ENCODE measurements at places on chromosomes 1 and 21.
A peak's percentile ranks its signal among the peaks of the same experiment; 100 is the strongest.

GRCh38 chr1:211355873-211356272 lies 29.2 kb downstream of the TRAF5 start:
- H3K36me3 ChIP-seq, result peaks cover 23% of the 10 kb centered on the region
- no peaks in the 10 kb centered on the region for H3K27me3 ChIP-seq
- no peak for DNase-seq
- peak overlapping the region; percentile 73 for H3K27ac ChIP-seq
- H3K4me1 ChIP-seq, result peaks cover 53% of the 10 kb centered on the region

- no peak overlapping the region for H3K27ac ChIP-seq
- no peaks in the 10 kb centered on the region for H3K4me1 ChIP-seq
- no peak for DNase-seq
- H3K36me3 ChIP-seq, result no peaks in the 10 kb centered on the region
Measured at GRCh38 chr1:14679027-14679688, 80.7 kb downstream of the KAZN start.

DNA sequence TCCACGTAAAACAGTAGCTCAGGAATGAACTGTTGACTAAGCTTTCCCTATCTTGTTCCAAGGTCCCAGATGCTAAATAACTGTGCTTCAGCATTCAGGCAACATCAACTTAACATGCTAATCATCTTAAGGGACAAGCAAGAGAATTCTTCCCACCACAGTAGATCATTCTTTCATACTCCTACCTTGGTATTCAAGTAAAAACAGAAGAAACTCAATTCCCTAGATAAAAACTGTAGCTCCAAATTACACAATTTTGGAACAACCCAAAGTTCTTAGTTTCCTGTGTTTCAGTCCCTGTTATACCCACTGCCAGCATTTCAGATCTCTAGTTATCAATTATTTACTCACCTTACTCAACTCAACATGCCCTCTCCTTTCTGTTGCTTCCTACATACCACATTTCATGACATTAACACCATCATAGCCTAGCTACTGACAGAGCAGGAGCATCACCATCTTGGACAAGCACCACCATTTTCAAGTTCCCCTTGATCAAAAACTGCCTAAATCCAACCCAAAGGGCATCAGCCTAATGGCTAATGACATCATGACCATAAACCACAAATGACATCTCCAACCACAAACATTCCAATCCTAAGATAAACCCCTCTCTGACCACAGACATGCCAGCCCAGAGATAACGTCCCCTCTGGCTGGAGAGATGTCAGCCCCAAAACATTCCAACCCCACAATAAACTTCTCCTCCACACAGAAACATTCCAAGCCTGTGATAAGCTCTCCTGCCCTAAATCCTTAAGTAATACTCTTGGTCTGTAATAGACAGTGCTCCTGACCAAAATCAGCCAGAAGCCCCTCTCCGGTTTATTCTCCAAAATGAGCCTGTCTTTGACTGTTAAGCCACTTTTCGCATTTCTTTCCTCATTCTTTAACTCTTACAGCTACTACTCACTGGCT lies 191.2 kb downstream of the RERE start:
- no peak for DNase-seq
- peaks cover 17% of the 10 kb centered on the region for H3K36me3 ChIP-seq
- no peaks in the 10 kb centered on the region for H3K27me3 ChIP-seq
- H3K4me3 ChIP-seq, result no peak overlapping the region
- peak overlapping the region; percentile 19 for H3K27ac ChIP-seq

DNA sequence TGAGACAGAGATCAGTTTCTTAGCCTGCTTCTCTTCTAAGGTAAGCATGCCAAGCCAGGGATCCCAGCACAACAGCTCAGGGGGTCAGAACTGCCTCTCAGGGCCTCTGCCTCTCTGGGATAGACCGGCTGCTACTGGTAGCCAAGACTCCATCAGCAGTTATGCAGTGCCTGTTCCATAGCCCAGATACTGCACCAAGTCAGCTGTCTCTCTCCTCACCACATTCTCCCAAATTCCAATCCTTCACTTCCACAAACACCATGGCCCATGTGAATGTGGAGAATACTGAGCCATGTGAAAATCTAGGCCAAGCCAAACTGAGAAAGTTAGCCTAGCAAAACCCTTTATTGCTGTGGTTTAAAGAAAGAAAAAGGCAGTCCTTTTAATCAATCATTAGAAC lies 37.5 kb downstream of the CDC42BPA start:
- no peak overlapping the region for H3K27ac ChIP-seq
- no peaks in the 10 kb centered on the region for H3K27me3 ChIP-seq
- DNase-seq, result no peak
- H3K4me1 ChIP-seq, result no peaks in the 10 kb centered on the region
- H3K36me3 ChIP-seq, result no peaks in the 10 kb centered on the region
- H3K4me3 ChIP-seq, result no peak overlapping the region

DNA sequence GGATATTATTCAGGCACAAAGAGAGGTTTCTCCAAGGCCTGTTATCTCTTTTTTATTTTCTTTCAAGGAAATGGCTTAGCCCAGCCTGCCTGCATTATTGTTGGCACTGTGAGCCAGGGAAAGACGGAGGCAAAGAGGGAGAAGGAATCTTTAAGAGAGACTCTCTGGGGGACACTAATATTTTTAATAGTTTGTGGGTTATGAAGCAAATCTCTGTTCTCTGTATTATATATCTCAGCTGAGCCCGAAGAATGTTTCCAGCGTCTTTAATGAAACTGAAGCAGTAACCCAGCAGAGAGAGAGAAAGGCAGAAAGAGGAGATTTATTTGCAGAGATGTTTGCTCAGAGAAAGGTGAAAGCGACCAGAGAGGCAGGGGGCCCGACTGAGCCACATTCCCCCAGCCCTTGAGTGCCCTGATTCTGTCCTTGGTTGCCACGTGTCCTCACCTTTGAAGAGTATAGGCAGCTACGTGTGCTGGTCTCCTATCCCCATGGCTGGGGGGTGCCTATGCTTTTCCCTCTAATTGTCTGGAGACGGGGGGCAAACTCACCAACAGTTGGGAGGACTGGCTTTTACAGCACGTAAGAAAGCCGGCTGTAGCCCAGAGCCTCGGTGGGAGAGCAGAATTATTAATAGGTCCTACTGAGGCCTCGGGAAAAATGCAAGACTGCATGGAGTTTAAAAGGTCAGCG lies 166.4 kb downstream of the TRABD2B start:
- no peaks in the 10 kb centered on the region for H3K4me1 ChIP-seq
- H3K27ac ChIP-seq, result no peak overlapping the region
- no peak overlapping the region for H3K4me3 ChIP-seq
- DNase-seq, result no peak
- no peaks in the 10 kb centered on the region for H3K36me3 ChIP-seq

DNA sequence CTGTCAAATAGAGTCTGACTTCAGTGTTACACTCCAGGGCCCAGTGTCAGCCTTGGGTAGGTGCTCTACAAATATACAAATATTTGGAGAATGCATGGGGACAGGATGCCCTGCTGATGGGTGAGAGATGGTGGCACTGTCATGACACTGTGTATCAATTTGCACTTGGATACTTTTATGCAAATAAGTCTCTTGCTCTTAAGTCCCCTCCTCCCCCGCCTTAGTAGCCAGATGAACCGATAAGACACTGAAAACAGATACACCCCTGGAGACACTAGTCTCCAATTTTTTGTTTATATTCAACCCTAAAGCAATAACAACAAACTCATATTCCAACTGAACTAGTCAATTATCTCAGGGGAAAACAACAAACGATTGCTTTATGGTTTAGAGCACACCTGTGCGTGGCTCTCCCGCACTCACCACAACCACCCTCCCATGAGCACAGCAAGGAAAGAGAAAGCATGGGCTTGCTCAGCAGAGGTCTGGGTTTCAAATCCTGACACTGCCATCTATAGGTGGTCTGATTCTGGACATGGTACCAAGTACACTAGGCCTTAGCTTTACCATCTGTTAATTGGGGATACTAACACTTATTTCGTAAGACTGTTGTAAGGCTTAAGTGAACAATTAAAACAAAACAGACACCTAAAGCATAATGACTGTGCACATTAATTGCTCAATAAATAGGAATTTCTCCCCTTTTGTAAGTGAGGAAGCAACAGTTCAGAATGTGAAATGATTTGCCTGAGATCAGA lies 50.3 kb downstream of the HIVEP3 start:
- H3K4me3 ChIP-seq, result no peak overlapping the region
- H3K4me1 ChIP-seq, result peaks cover 9% of the 10 kb centered on the region
- H3K27me3 ChIP-seq, result no peaks in the 10 kb centered on the region
- DNase-seq, result no peak
- H3K36me3 ChIP-seq, result no peaks in the 10 kb centered on the region

DNA sequence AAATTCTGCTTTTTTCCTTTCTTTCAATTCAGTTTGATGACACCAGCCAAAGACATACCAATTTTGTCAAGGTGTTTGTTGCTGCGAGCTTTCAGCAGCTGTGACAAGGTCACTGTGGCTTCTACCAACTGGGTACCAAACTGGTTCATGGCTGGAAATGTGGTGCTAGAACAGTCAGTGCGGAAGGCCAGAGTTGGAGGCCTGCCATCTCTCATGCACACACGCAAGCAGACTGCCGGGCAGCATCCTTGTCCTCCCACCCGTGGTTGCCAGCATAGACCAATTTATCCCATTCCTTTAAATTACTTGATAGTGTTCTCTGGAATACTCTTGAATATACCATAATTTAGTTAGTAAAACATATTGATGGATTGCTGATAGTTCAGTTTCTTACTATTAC lies 79.9 kb upstream of the GPR52 start:
- H3K36me3 ChIP-seq, result peaks cover 14% of the 10 kb centered on the region
- H3K27me3 ChIP-seq, result no peaks in the 10 kb centered on the region
- no peak overlapping the region for H3K4me3 ChIP-seq
- H3K27ac ChIP-seq, result no peak overlapping the region
- no peak for DNase-seq

DNA sequence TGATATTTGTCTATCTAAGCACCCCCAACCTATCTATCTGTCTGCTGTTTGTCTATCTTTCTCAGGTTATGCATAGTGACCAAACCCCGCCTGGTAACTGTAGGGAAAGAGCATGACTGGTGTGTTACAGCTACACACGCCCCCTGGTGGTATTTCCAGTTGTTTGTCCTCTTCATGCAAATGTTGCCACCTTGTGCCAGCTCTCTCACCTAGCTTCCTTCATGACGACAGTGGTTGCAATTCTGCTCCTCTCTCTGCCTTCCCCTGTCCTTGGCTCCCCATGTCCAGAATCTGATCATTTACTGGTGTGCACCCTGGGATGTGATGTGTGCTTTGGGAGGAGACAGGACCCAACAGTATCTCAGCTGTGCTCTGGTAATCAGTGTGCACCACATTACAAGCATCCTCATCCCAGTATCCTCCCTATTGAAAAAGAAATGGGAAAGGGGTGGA lies 8.1 kb upstream of the INKA2 start:
- no peak overlapping the region for H3K27ac ChIP-seq
- H3K36me3 ChIP-seq, result no peaks in the 10 kb centered on the region
- H3K4me3 ChIP-seq, result no peak overlapping the region
- no peaks in the 10 kb centered on the region for H3K27me3 ChIP-seq
- H3K4me1 ChIP-seq, result no peaks in the 10 kb centered on the region

GRCh38 chr21:36834192-36834591 lies 132.3 kb downstream of the HLCS start:
- H3K4me1 ChIP-seq, result peaks cover 17% of the 10 kb centered on the region
- DNase-seq, result no peak
- peaks cover 10% of the 10 kb centered on the region for H3K36me3 ChIP-seq
- no peaks in the 10 kb centered on the region for H3K27me3 ChIP-seq

GRCh38 chr1:64530969-64531692 lies 61.2 kb downstream of the CACHD1 start:
- H3K27ac ChIP-seq, result no peak overlapping the region
- H3K27me3 ChIP-seq, result no peaks in the 10 kb centered on the region
- H3K4me3 ChIP-seq, result no peak overlapping the region
- H3K4me1 ChIP-seq, result peaks cover 31% of the 10 kb centered on the region
- DNase-seq, result no peak
- H3K36me3 ChIP-seq, result no peaks in the 10 kb centered on the region

DNA sequence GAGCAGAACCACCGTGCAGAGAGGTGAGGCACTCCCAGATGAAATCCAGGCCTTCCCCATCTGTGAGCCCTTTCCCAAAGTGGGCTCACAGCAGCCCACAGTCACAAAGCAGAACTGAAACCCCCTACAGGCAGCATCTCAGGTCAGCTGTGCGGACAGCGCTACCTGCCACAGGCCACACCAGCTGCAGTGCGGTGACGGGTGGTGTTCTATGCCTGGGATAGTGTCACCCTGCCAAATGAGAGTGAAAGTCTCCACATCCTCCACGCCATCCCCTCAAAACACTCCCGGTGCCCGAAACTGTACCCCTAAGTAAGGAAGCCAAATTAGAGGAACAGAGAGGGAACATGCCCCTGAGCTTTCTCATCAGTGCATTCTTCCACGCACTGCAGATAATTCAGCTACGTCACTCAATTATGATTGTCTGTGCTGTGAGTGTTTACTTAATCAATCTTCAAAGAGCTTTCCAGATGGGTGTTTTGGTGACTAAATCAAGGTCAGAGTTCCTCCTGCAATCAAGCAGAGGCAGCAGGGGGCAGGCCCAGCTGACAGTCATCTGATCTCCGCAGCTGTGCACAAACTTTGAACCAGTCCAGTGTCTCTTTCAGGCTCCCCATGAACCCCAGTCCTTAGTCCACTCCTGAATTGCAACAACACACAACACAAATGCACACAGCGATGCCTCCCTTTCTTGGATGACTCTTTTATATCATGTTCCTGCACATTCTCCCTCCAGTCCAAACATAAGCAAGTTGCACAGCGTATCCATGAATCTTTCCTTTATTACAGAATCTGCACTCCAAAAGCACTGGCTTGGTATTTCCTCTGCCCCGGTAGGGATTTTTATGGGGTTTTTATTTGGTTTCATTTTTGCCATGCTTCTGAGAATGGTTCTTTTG lies 150.0 kb downstream of the TOMM20 start:
- DNase-seq, result no peak
- H3K4me1 ChIP-seq, result peaks cover 30% of the 10 kb centered on the region
- peak overlapping the region; percentile 77 for H3K4me3 ChIP-seq
- peak overlapping the region; percentile 72 for H3K27ac ChIP-seq
- H3K36me3 ChIP-seq, result no peaks in the 10 kb centered on the region

- H3K4me3 ChIP-seq, result no peak overlapping the region
Measured at GRCh38 chr1:55747408-55747841, 532.3 kb upstream of the USP24 start.

GRCh38 chr1:246726255-246726679 lies 2.1 kb downstream of the SCCPDH start:
- H3K4me1 ChIP-seq, result peaks cover 9% of the 10 kb centered on the region
- no peak overlapping the region for H3K27ac ChIP-seq
- H3K4me3 ChIP-seq, result peak overlapping the region; percentile 49
- DNase-seq, result no peak
- no peaks in the 10 kb centered on the region for H3K27me3 ChIP-seq
- H3K36me3 ChIP-seq, result peaks cover 41% of the 10 kb centered on the region

- DNase-seq, result no peak
- H3K4me3 ChIP-seq, result no peak overlapping the region
- no peak overlapping the region for H3K27ac ChIP-seq
- H3K4me1 ChIP-seq, result peaks cover 13% of the 10 kb centered on the region
- H3K27me3 ChIP-seq, result peaks cover 4% of the 10 kb centered on the region
Measured at GRCh38 chr1:229088711-229089110, 182.2 kb upstream of the RAB4A start.
